DMS 273 treated with DMSO at 0.1 percent for 48 hours (cell line): ENCODE measurements at places on chromosomes 6 and 20.

DNA sequence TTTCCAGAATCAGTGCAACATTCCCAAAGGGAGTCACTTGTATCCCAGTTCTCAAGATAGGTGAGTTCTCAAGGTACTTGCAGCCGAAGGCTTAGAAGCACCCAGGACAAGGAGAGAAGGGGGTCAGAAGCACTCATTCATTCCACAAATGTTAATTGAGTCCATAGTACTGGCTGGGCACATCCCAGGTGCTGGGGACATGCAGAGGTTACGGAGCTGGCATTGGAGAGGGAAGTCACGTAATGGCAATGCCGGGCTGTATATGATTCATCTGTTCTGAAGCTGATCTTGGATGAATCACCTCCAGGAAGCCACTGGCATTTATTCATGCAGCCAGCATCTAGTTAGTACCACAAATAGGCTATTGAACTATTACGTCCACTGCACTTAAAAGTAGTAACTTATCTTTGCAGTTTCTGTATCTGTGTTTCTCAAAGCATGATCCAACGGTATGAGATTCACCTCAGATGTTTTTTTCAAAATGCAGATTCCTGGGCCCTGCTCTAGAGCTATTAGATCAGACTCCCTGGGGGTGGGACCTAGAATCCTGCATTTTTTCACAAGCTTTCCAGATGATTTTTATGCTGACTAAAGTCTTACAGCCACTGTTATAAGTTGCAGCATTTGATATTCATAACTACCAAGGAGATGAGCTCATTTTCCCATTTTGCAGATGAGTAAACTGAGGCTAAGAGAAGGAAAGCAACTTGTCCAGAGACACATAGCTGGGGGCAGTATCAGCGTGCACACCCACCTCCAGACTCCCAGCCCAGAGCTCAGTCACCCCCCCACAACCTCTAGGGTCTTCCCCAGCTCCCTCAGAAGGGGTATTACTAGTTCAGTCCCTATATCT, 44.1 kb upstream of the ID1 start:
- no peak for DNase-seq

DNA sequence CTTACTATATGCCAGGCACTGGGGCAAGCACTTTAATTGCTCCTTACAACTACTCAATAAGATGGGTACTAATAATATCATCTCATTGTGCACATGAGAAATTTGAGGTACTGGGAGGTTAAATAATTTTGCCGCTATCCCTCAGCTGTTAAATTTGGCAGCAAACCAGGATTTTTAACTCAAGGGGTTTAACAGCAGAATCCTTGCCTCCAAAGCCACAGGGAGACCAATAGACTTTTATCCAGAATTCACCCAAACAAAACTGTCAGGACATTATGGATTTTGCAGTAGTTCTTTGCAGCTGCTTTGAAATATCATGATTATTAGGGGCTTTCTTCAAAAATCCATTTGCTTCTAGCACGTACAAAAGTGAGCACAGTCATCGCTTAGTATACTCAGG, 136.2 kb downstream of the RPS12 start:
- DNase-seq, result no peak

DNA sequence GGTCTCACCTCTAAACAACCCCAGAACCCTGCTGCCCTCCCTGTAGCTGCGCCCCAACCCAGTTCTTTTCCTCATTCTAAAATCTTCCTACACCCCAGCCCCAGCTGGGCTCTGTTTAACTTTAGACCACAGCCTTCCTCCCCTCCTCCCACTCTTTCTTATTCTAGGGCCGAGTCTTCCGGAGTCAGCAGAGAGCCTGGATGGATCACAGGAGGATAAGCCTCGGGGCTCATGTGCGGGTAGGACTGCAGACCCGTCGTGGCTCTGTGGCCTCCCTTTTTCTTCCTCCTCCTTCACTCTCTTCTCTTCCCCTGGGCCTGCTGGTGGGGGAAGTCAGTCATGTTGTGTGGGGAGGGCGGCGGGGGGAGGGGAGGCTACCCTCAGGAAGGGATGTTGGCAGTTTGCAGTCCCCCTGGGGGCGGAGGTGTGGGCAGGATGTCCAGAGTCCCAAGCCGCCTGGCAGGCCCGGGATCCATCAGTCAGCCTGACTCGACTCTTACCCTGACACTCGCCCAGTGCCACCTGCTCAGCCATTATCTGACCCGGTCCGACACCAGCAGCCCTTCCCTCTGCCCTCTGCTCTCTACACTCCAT, 8.1 kb downstream of the CAPN11 start:
- no peak for DNase-seq

DNA sequence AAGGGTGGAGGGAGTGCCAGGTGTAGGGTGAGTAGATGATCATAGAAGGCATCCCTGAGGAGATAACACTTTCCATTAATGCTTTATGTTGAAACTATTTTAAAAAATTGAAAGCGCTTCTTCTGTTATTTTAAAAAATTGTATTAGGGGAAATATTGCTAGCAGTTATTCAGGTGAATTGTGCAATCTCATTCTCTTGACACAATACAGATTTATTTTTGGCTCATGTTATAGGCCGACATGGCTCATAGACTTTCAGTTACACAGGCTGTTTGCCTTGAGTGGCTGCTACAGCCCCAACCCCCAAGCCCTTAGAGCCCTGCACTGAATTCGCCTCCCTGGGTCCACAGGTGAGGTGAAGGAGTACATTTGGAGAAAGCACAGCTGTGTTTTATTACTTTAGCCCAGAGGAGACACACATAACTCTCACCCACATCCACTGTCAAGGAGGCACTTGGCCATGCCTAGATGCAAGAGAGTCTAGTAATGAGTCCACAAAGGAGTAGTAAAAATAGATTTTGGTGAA, 228.2 kb downstream of the RFPL4B start:
- no peak for DNase-seq

DNA sequence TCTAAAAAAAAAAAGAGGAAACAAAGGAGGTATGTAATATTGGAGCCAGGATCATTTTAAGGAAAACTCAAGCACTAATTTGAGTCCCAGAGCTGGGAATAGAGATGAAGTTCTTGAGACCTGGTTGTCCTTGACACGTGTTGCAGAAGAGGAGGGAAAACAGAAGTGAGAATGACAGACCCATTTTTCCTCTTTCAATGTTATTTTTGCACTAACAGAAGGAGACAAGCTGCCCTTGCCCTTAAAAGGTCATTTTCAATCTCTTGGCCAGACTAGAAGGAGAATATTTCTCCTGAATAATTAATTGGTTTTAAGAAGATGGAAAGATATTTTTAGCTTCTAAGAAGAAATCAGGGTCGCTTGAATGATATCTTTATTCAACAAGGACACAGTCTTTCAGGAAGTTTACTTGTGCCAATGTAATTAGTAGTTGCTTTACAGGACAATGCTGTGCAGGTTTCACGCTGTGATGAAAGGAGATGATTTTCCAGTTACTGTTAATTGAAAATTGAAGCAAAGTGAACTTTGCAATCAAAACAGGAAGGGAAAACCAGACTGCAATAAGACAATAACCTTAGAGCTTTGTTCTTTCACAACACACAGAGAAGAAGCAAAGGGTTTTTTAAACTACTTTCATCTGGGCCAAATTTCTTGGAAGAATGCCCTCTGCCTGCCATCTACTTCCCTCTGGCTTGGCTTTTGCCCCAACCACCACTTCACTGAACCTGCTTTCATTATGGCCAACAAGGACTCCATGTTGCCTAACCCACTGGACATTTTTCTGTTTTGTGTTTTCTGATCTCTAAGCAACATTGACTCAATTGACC, 107.8 kb upstream of the SHLD1 start:
- no peak for DNase-seq

DNA sequence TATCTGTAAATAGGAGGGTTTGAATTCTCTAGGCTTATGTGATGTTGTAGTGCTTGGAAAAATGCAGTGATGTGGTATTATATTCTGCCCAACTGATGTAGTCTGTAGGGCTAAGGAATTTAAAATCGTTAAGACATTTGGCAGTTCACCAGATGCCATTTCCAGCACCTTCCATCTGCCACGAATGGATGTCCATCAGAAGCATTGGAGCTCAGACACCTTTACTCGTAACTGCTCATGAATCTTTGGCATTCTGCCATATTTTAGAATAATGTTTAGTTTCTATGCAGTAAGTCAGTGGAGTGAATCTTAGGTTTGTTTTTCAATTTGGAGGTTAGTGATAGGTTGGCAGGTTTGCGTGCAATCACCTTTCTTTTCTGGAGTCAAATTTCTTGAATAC, 2.4 kb upstream of the SYTL3 start:
- DNase-seq, result peak; percentile 20

- no peak for DNase-seq
These were observed 64.2 kb downstream of the EDN3 start for GRCh38 chr20:59364611-59365010.

DNA sequence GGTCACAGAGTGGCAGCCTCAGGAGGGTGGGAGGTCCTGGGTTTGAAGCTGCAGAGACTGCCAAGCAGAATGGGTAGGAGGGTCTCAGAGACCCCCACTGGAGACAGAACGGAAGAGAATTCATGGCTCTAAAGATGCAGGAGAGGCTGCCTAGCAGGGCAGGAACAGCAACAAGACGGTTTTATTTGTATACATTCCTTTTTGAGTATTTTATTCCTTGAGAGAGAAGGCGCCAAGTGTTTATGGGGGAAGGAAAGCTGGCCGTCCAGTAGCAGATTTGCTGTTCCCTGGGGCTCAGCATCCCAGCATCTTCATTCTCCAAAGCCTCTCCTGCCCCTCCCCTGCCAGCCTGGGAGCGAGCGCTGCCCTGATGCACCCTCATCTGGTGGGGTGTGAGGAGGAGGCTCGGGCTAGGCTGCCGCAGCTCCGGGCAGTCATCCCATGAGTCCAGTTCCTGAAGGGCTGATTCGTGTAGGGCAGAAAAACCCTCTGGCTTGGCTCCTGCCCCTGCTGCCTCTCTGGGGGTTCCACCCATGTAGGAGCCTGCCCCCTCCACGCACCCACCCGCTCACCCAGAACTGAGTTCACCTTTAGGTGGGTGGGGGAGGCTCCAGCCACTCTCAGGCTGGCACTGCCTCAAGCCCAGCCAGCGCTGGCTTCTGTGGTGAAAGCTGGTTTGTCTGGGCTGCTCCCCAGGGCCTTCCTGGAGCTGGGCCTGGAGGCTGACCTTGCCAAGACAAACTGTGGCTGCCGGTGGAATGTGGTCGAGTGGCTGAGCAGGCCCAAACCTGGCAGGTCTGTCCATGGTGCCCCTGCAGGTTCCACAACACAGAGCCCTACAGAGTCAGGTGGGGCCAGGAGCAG, 32.4 kb downstream of the CPXM1 start:
- no peak for DNase-seq

GRCh38 chr6:150267686-150268561, 100.9 kb upstream of the IYD start:
- peak; percentile 89 for DNase-seq

DNA sequence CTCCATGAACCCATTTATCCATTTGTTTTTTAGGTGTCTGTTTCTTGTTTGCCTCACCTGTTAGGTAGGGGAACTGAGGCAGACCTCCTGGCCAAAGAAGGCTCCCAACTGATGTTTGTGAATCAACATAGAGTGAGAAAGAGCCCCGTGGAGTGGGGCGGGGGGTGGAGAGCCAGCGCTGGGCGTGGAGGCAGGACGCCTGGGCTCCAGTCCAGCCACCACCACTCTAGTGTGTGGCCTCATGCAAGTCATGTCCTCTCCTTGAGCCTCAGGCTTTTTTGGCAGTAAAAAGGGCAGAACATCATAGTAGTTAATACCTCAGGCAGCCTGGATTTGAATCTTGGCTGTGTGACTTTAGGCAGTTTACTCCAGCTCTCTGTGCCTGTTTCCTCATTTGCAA, 42.2 kb upstream of the SCRT2 start:
- no peak for DNase-seq

GRCh38 chr20:46255440-46256104, 52.7 kb downstream of the CDH22 start:
- peak; percentile 72 for DNase-seq

DNA sequence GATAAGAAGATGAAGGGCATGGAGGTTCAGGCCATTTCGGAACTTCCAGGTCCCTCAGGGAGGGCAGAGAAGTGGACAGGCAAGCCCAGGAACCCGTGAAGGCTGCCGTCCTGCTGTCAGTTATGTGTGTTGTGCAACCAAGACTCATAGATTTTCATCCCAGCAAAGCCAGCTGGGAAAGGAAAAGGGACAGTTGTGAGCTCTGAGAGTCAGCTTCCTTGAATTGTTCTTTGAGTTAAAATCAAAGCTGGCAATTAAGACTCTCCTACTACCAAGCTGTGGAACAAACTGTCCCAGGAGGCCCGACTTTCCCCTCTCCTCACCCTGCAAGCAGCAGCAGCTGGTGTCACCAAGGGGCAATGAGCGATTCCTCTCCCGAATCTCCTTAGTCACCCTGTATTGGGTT, 46.3 kb upstream of the IYD start:
- no peak for DNase-seq

DNA sequence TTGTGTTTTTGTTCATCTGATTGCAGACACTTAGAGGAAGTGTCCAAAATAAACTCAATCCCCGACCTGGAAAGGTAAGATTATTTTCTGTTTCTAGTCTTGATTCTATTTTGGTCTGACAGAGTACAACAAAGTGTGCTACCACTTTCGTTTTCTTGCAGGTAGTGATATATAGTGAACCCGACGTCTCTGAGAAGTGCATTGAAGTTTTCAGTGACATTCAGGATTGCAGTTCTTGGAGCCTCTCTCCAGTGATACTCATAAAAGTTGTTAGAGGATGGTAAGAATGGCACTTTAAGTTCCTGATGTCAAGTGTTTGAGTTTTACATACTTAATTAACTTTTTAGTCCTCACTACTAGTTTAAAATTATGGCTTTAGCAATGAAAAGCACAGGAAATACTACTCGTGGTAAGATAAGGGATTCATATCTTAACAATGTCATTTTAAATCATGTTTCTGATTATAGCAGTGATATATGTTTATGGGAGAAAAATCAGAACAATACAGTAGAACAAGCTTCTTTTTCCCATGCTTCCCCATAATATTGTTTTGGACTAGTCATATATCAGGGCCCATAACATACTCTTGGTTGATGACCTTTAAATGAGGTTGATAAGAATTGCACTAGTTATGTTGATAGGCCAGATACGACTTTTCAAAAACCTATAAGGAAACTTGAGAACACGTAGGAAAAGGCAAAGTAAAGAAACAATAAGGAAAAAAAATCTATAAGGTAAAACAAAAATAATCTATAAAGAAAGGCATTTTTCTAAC, 104.0 kb downstream of the RTN4IP1 start:
- no peak for DNase-seq

- DNase-seq, result no peak
These were observed 104.7 kb downstream of the JARID2 start for GRCh38 chr6:15350386-15351083.

- DNase-seq, result no peak
These were observed 3.7 kb downstream of the TJAP1 start for GRCh38 chr6:43481075-43481474.

DNA sequence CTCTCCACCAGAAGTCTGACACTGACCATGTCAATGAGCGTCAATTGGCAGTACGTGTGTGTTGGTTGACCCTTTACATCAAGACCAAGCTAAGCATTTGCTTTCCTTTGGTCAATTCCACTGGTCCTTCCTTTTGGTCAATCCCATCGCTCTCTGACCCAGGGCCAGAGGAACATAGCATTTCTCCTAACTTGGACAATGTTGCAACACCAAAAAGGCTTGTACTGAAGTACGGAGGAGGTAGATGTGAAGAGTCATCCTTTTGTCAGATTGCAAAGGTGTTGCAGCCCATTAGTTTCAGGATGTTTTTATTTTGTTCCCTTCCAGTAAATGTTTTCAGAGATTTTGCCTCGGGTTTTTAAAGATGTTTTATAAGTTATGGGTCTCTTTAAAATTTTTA, 24.6 kb downstream of the EDN1 start:
- no peak for DNase-seq
